ENCODE measurements at places on chromosomes 5 and 9. TPM values are rescaled to one million over a fixed set of nuclear protein-coding genes. Genes with fewer than 3 reads are reported as not detected.

ELOVL7 gene
- 2.8 TPM for total RNA-seq

EIF4E1B gene
- 0.47 TPM for total RNA-seq

PHF24 gene
- 1.1 TPM for total RNA-seq

ZNG1F gene
- 24.8 TPM for total RNA-seq

OLFML2A gene
- 0.23 TPM for total RNA-seq

GALNT10 gene
- total RNA-seq = 29.8 TPM

ANKRD18B gene
- 2.6 TPM for total RNA-seq

PPP2R2B gene
- total RNA-seq = 84.2 TPM

KIF24 gene
- 5.5 TPM for total RNA-seq

PLAA gene
- total RNA-seq = 38.7 TPM

PCDHA1 gene
- 0.75 TPM for total RNA-seq

C5 gene
- total RNA-seq = 2.1 TPM

PCDHB3 gene
- 1.6 TPM for total RNA-seq

PDGFRB gene
- 1.1 TPM for total RNA-seq

PCDHGA6 gene
- total RNA-seq = 1.2 TPM
